Pulmonary artery endothelial cell (primary cell): ENCODE measurements at places on chromosomes 6 and 20. TPM values are rescaled to one million over a fixed set of nuclear protein-coding genes. Genes with fewer than 3 reads are reported as not detected.

Gene SCP2D1
- not detected in 2 replicates for total RNA-seq

Gene LHFPL5
- total RNA-seq = not detected in 2 replicates

Gene HLA-DOB
- 0.49 TPM in 1 of 2 replicates, not detected in the other for total RNA-seq

Gene CST7
- not detected in 2 replicates for total RNA-seq
